Subcutaneous adipose tissue (tissue), 4 donors: ENCODE measurements at places on chromosomes 7 and 10. TPM values are rescaled to one million over a fixed set of nuclear protein-coding genes. Genes with fewer than 3 reads are reported as not detected.

The TEX36 gene
- not detected for total RNA-seq

The TRPV6 gene
- total RNA-seq, result not detected

The AOC1 gene
- total RNA-seq, result not detected

The ZNF282 gene
- total RNA-seq, result 14.5 TPM

The FAM25G gene
- total RNA-seq, result not detected

The CPXM2 gene
- 7.7 TPM for total RNA-seq

The ARL3 gene
- total RNA-seq, result 6.0 TPM

The RNF148 gene
- total RNA-seq, result 2.6 TPM

The CYP2C19 gene
- total RNA-seq, result not detected

The OR6V1 gene
- total RNA-seq, result not detected

The POLR2J2 gene
- total RNA-seq, result 2.1 TPM

The TMEM130 gene
- total RNA-seq, result not detected

The AKR1C8 gene
- total RNA-seq, result not detected

The CCL26 gene
- 1.5 TPM for total RNA-seq

The LRRD1 gene
- 0.16 TPM for total RNA-seq

The SEC23IP gene
- total RNA-seq, result 12.8 TPM

The FAM25C gene
- not detected for total RNA-seq

The ITPRID1 gene
- total RNA-seq, result not detected

The LDB3 gene
- total RNA-seq, result 0.51 TPM

The GAD2 gene
- total RNA-seq, result not detected

The CDK1 gene
- 4.5 TPM for total RNA-seq

The WDFY4 gene
- total RNA-seq, result 8.5 TPM

The TACC2 gene
- 24.3 TPM for total RNA-seq
